ENCODE measurements at places on chromosomes 5 and 9. TPM values are rescaled to one million over a fixed set of nuclear protein-coding genes. Genes with fewer than 3 reads are reported as not detected.

DNA sequence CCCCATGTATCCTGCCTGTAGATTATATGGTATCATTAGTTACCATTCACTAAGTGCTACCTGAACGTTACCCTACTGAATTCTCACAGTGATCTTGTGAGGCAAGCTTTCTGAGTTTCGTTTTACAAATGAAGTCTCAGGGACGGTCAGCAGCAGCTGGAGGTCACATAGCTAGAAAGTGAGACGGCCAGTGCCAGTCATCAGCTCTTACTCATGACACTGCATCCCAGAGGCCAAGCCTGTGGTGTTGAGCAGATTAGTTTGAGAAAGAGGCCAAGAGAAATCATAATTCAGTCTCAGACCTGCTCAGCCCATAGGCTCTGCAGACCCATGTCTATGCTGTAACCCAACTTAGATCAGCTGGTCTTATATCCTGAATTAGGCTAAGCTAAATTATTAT is 95.7 kb upstream of the EGFLAM start:
- DNase-seq, result no peak

GRCh38 chr9:111074395-111074794 is 36.1 kb upstream of the LPAR1 start:
- DNase-seq, result no peak

MEIKIN gene
- polyA plus RNA-seq, result not detected

DRD1 gene
- polyA plus RNA-seq, result 0.01 TPM

ACOT12 gene
- 0.99 TPM for polyA plus RNA-seq
